Hematopoietic multipotent progenitor cell treated with erythropoietin and hydrocortisone succinate and interleukin-3 and kit ligand, for 6 days (in vitro differentiated cells): ENCODE measurements at places on chromosomes 13 and 19.

- DNase-seq, result no peak
These were observed 58.6 kb upstream of the WASF3 start for GRCh38 chr13:26498656-26499601.

GRCh38 chr13:108933061-108933460, 303.6 kb downstream of the MYO16 start:
- DNase-seq, result no peak

GRCh38 chr19:32206065-32206464, 139.3 kb upstream of the ZNF507 start:
- DNase-seq, result no peak

GRCh38 chr13:102869948-102870676, 24.3 kb downstream of the ERCC5 start:
- DNase-seq, result no peak

DNA sequence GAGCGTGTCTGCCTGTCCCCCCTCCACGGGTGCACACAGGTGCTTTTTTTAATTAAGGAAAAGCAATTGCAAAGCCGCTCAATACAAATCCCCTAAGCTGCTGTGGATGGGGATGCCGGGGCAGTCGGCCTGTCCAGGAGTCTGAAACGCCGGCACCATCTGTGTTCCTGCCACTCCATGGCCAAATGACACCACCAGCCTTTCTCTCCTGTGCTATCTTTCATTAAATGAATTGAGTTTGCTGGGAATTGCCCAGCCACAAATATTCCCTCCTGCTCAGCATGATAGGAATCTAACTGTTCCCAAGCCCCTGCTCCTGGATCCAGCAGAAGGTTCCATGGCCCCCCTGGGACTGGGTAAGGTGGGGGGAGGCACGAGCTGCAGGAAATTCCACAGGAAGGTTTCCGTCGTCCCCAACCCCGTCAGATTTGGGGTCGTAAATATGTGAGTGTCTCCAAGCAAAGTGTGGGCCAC, 139.2 kb downstream of the KDM4B start:
- no peak for DNase-seq

DNA sequence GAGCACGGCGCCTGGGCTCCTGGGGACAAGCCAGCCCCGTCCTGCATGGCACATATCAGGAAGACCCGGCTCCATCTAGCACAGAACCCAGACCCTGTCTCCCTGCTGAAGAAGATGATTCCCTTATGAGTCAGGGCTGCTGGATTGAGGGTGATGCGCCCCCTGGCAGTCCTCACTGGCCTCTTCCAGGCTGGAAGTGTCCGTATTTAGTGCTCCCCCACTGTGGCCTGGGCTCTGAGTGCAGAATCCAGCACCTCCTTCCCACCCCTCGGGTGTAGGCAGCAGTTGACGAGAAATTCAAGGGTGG, 14.9 kb downstream of the COMP start:
- DNase-seq, result no peak

DNA sequence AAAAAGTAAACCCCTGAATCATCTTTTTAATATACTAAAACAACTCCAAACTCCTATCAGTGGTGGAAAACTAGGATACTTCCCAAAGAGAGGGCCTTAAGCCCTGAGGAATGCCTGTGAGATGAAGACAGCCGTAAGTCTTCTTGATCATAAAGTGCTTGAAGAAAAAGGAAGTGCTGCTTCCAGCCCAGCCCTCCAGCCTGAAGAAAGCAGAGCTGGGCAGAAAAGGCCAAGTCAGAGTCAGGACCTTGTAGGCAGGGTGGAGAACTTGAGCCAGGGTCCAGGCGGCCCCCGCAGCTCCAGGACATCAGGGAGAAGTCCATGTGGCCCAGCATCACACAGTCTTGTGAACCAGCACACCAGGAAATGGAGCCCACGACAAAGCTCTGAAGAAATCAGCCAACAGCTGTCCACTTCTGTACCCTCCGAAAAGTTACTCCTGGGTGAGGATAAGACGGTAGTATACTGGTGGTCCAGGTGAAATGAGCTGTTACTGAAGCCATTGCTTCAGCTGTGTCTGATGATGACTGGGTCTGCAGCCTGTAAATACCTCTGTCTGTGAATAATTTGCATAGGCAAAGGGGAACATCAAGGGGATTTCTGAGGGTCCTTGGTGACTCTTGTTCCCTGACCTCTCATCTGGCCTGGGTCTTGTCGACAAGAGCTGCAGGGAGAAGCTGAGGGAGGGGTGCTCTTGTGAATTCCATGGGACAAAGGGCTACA, 18.7 kb upstream of the CRYL1 start:
- peak; percentile 18 for DNase-seq

- DNase-seq, result peak; percentile 61
These were observed 1.1 kb upstream of the MED26 start for GRCh38 chr19:16628984-16629691.

DNA sequence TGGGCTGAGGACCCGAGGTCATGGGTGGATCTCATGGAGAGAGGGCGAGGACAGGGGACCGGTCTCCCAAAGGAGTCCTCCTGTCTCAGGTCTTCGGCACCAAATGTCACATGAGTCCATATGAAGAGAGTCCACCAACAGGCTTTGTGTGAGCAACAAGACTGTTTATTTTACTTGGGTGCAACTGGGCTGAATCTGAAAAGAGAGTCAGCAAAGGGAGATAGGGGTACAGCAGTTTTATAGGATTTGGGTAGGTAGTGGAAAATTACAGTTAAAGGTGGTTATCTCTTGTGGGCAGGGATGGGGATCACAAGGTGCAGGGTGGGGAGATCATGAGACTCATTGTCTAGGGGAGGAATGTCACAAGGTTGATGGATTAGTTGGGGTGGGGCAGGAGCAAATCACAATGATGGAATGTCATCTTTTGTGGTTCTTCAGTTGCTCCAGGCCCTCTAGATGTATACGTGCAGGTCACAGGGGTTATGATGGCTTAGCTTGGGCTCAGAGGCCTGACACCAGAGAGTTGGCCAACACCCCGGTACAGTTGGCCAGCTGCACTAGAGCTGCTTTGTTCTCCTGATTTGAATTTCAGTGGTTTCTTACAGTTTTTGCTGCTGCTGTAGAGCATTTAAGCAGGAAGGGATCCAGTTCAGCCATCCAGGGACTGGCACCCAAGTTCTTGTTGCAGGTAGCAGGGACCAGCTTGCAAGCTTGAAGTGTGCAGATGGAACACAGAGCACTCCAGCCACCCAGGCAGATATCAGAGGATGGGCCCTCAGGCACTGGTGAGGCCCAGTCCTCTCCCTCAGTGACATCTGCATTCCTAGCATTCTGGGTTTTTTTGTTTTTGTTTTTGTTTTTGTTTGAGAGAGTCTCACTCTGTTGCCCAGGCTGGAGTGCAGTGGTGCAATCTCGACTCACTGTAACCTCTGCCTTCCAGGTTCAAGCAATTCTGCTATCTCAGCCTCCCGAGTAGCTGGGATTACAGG, 26.4 kb upstream of the IGFL1 start:
- DNase-seq, result peak; percentile 60

GRCh38 chr13:95684418-95684817, 7.5 kb downstream of the DNAJC3 start:
- DNase-seq, result no peak
